A673 (cell line): ENCODE measurements at places on chromosomes 1 and 21.

DNA sequence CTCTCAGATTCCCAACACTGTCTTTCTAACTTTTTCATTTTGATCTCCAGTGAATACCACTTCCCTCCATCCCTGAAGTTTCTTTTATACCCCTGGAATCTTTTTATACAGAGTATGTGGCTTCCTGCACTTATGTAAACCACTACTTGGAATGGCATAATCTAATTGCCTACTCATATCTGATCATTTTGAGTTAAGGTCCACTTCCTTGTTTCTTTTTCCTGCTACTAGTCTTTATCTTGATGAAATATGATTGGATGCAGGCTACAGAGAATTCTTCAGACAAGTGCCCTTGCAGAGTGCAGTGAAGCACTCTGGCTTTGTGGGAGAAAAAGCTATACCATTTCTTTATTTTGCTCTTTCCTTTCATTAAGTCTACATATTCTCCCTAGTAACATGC, 325.3 kb upstream of the ADAMTS5 start:
- DNase-seq, result no peak

- no peak for DNase-seq
Observed at GRCh38 chr1:21244986-21245687, 45.1 kb downstream of the ECE1 start.

GRCh38 chr1:162070825-162071224, 1.3 kb downstream of the NOS1AP start:
- DNase-seq, result no peak

DNA sequence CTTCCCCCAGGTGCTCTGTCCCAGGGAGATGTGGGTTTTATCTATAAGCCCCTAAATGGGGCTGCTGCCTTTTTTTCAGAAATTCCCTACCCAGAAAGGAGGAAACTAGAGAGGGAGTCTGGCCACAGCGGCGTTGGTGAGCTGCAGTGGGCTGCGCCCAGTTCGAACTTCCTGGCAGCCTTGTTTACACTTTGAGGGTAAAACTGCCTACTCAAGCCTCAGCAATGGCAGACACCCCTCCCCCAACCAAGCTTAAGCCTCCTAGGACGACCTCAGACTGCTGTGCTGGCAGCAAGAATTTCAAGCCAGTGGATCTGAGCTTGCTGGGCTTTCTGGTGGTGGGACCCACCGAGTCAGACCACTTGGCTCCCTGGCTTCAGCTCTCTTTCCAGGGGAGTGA, 46.2 kb upstream of the PAPPA2 start:
- DNase-seq, result no peak

DNA sequence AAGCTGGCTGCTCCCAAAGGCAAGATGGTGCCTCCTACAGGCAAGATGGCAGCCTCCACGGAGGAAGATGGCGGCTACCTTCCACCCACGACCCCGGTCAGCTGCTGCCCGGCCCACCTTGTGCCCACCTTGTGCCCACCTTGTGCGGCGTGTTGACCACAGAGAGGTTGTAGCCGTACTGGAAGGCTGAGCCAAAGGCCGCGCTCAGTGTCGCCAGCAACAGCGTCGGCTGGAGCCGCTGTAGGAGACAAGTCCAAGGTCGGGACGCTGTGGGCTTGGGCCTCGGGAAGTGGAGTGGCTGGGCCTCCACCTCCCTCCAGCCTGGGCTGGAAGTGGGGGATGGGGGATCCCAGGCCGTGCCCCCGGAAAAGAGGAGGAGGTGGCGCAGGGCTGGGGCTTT, 1.4 kb downstream of the SLC2A7 start:
- no peak for DNase-seq

GRCh38 chr1:185608177-185608576, 126.0 kb upstream of the HMCN1 start:
- no peak for DNase-seq

GRCh38 chr1:174005032-174005431, 17.1 kb downstream of the RC3H1 start:
- DNase-seq, result peak; percentile 94

DNA sequence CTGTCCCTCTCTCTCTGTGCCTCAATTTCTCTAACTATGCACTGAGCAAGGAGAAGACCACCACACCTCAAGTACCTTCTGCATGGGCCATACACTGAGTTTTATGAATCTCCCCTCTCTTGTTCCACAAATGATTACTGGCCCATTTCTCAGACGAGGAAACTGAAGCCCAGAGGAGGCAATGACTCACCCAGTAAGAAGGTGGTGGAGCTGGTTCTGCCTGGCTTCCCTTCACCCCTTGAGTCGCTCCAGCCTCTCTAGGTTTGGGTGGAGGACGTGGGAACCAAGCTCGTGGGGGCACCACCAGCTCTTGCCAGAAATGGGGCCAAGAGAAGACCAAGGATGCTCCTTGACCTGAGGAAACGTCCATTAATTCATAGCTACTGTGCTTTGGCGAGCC, 21.3 kb upstream of the RUNX3 start:
- no peak for DNase-seq
